ENCODE measurements at places on chromosomes 13 and 19. TPM values are rescaled to one million over a fixed set of nuclear protein-coding genes. Genes with fewer than 3 reads are reported as not detected.

- no peak for DNase-seq
Observed at GRCh38 chr13:28048768-28049167, 51.6 kb downstream of the FLT3 start.

- no peak for DNase-seq
Observed at GRCh38 chr19:33432446-33433170, 59.1 kb downstream of the CEBPG start.

DNA sequence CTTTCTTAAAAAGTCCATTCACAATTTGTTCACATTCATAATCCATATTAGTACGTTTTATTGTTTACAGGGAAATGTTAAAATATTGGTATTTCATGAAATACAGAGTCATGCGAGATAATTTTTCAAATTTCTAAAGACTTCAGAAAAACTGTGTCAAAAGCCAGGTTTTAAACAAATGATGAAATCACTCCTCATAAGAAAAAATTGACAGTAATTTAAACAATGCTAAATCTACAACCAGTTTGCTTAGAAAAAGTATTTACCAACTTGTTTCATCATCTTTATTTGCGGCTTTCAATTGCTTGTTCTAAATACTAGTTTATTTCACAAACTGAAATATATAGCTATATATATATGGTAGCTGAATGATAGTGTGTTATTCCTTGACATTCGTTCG is 1.2 kb upstream of the NALCN start:
- DNase-seq: no peak

DNA sequence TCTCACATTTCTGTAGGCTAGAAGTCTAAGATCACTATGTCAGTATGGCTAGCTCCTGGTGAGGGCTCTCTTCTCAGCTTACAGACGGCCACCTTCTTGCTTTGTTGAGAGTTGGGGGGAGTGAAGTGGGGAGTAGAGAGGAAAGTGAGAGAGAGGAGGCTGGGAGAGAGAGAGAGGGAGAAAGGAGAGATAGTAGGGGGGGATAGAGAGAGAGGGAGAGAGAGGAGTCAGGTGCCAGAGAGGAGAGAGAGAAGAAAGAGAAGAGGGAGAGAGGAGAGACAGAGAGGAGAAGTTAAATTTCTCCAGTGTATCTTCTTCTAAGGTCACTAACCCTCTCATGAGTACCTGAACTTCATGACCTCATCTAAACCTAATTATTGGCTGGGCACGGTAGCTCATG is 28.7 kb downstream of the ZSWIM4 start:
- no peak for DNase-seq

GRCh38 chr19:956766-957440 is 27.2 kb upstream of the WDR18 start:
- DNase-seq: no peak

- DNase-seq: no peak
Observed at GRCh38 chr13:82947191-82947621, 935.1 kb downstream of the SLITRK1 start.

The ZNF787 gene
- 21.5 TPM for total RNA-seq

The NPAS1 gene
- not detected for total RNA-seq

The METTL21C gene
- total RNA-seq: 0.41 TPM
